Central memory CD8-positive, alpha-beta T cell (primary cell): ENCODE measurements at places on chromosomes 5 and 9.

DNA sequence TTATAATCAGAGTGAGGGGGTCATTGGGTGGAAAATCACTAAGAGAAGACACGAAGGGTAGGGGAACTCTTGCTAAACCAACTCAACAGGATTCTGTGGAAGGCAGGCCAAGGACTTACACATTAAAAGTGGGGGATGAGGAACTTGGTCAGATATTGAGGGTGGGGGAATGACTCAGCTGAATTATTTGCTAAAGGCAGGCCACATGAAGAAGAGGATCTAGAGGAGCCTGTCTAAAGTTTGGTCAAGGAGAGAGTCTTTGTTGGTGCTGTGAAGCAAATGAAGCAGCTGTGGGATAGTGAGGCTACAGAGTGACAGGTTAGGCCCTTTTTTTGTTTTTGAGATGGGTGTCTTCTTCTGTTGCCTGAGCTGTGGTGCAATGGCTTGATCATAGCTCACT, 63.9 kb upstream of the SPRY4 start:
- no peak for DNase-seq

GRCh38 chr5:44875661-44876605, 67.2 kb downstream of the MRPS30 start:
- no peak for DNase-seq

DNA sequence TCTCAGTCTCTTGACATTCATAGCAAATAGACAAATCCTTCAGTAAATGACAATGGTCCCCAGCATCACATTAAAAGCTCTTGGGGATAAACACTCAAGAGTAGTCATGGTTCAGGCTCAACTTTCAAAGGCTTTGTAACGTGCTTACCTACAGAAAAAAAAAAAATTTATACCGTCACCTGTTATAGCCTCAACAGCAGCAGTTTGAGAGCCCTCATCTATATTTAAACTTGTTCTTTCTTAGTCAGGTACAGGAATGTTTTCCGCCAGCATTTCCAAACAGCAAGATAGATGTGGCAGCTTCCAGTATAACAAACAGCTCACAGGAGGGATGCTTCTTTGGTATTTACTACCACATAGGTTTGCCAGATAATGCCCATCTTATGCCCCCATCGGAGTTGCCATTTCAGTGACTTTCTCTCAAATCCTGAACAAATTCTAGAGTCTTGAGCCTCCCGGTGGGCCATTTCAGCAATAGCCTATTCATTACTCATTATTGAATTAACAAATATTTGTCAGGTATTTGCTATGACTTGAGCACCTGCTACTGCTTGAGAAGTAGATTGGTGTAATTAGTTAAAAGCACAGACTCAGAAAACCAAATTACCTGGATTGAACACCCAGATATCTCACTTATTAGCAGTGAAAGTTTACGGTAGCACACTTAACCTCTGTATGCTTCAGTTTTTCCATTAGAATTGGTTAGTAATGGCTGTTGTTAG, 470.0 kb downstream of the EBF1 start:
- DNase-seq = no peak

DNA sequence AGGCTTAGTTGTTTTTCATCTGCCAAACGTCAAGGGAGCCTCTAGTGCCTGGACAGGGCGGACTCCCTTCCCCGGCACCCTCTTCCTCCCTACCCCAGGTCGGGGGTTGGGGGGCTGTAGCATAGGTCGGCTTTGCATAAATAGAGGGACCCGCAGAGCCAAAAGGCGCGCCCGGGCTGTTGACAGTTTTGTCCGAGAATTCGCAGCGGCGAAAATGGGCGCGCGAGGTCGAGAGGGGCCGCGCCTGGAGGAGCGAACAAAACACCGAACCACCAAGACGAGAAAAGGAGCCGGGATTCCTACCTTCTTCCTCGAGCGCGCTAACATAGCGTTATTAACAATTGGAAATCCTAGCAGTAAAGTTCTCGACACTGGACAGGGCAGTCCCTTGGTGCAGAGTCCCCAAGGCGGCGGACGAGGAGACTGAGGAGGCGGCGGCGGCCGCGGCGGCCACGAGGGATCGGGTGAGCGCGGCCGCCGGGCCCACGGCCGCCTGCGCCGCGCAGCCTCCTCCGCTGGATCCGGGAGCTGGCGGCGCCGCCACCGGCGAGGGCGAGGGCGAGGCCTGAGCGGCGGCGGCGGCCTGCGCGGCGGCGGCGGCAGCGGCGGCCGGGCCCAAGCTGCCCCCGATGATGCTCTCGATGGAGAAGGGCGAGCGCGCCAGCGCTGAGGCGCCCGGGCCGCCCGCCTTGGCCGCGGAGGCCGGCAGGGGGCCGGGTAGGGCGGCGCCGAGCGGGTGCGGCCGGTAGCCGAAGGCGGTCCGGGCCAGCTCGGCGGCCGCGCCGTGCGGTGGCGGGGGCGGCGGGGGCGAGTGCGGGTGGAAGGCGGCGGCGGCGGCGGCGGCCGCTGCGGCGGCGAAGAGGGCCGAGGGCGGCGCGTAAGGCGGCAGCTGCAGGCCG, 1.7 kb downstream of the FOXD1 start:
- DNase-seq = no peak

- no peak for DNase-seq
These were observed 9.6 kb downstream of the LHX6 start for GRCh38 chr9:122218935-122219855.

DNA sequence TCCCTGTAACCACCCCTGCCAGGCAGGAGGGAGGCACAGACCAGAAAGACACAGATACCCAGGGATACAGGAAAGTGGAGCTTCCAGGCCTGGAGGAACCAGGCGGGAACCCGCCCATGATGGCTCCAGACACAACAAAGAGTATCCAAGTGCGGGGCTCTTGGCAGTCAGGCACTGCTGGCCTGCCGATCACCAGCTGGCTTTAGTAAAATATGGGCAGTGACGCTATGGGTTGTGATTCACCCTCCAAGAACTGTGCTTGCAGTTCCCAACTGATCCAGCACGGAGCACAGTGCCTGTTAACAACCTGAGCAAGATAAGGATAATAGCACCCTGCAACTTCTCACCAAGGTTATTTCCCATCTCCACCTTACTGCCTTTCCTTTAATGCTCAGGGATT, 463.3 kb downstream of the IRX1 start:
- DNase-seq = no peak

GRCh38 chr9:5899292-5899691, 8.6 kb downstream of the MLANA start:
- no peak for DNase-seq

- no peak for DNase-seq
These were observed 293.6 kb downstream of the ACTL7B start for GRCh38 chr9:108562176-108562575.

DNA sequence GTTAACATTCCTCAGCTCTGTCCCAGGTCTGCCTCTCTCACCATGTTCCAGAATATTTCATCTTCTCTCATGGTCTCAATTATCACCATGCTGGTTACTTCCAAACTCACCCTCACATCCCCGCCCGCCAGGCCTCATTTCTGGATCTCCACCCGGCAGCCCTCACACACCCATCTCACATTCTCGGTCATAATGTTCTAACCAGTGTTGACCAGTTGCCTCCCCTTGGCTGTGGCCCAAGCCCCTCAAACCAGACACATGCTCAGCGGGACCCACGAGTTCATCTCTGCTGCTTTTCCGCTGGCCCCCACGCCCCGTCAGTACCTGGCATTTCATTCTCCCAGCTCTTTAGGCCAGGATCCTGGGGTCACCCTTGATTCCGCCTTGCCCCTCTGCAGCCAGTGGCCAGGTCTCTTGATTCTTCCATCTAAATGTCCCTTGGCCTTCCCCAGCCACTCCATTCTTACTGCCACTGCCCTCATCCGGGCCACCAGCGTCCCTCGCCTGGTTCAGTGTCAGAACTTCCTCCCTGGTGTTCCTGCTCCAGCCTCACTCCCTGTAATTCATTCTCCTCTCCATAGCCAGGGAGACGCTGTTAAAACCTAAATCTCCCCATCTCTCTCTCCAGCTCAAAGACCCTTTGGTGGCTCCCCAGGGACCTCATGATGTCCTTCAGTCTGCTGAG, 141.7 kb downstream of the MVB12B start:
- DNase-seq = no peak

GRCh38 chr9:72371151-72371550, 6.1 kb upstream of the ZFAND5 start:
- DNase-seq = no peak

DNA sequence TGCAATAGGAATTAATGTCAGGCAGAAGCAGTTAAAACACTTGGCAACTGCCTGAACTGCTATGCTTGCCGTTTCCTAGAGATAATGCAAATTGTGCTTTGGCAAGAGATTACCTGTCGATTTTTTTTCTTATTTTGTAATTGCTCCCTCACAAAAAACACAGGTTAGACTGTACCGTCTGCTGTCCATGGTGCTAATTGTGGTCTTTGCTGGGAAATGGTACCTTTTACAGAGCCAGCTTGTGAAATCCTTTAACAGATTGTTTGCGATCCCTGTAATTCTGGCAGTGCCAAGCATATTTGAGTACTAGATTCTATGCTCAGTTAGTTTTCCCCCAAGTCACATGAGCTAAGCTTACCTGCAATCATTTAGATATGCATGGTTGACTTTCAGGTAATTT, 2125.8 kb upstream of the WWC1 start:
- DNase-seq = no peak

GRCh38 chr5:8520917-8521316, 652.0 kb downstream of the MTRR start:
- DNase-seq = no peak

- no peak for DNase-seq
These were observed 172.7 kb downstream of the ROR2 start for GRCh38 chr9:91777292-91777830.

GRCh38 chr5:175710326-175710725, 52.5 kb downstream of the HRH2 start:
- no peak for DNase-seq

DNA sequence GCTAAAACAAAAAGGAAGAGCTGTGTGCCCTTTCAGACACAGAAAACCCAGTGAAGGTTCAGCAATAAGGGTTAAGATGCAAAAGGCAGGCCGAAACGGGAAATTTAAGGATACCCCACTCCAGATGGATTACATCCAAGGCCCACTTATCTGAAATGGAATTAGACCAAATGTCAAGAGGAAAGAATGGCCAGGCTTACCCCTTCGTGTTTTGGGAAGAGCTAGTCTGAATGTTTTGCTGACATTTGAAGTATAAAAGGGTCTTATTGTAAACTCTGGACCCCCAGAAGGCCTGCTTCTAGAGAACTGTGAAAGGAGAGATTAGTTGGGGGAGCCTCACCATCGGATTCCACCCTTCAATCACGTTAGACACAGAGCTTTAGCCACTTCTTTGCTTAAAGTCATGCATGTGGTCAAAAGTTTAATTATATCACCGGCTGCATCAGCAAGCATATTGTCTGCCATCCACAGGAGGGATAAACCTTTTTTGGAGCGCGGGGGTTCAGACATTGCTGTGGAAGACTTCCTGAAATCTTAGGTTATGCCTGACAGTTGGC, 93.3 kb downstream of the EFNA5 start:
- DNase-seq = no peak

GRCh38 chr9:124266139-124266825, 8.5 kb downstream of the NEK6 start:
- DNase-seq = no peak

- DNase-seq = no peak
These were observed 26.7 kb upstream of the ALDH1A1 start for GRCh38 chr9:72979405-72980100.

DNA sequence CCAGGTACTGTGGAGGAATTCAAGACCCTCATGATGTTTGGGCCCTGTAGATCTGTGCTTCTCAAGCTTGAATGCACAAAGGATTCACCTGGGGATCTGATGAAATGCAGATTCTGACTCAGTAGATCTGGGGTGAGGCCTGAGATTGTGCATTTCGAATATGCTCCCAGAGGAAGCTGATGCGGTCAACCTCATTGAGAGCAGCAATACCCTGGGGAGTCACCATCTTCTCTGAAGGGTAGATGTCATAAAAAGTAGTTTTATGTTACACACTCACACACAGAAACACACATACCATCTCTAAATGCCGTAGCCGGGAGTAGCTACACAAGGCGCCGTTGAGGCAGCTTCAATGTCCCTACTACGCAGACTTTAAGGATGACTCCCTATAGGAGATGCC, 55.8 kb upstream of the CPEB4 start:
- no peak for DNase-seq

GRCh38 chr5:65506961-65507360, 25.2 kb upstream of the ADAMTS6 start:
- no peak for DNase-seq

- no peak for DNase-seq
These were observed 1.4 kb upstream of the PSIP1 start for GRCh38 chr9:15512204-15512603.

DNA sequence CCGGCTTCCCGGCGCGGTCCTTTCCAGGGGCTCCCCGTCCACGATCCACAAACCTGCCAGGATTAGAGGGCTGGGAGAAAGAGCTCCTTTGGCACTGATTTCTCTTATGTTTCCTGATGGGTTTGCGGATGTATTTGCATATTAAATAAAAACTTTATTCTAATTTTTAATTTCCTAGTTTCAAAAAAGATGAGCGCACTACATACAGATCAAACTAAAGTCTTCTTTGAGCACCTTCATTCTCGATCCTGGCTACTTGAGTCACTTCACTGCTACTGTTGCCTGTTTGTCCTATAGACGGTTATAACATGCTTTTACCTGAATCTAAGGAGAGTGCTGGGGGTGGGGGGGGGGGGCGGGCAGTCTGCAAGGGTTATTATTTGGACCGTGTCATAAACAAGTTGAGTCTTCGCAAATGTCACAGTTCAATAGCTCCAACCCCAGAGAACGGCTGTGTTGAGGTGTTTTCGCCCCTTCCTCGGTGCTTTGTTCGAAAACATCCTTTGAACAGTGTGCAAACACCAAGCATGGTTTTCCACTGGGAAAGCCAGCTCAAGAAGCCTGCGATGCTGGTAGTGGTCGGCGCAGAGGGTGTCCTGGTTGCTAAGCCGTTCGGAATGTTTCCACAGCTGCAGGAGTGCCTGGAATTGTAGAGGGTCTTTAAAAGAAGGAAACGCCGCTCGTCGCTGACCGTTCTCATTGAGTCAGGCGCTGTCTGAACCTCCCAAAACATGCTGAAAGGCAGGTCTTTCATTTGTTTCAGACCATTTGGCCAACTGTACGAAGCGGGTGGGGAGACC, 1.1 kb upstream of the STK10 start:
- no peak for DNase-seq

GRCh38 chr9:4084435-4084818, 215.4 kb downstream of the GLIS3 start:
- DNase-seq = no peak

GRCh38 chr9:120385606-120386389, 194.2 kb downstream of the CDK5RAP2 start:
- no peak for DNase-seq

GRCh38 chr5:77300451-77300850, 90.0 kb downstream of the PDE8B start:
- no peak for DNase-seq

DNA sequence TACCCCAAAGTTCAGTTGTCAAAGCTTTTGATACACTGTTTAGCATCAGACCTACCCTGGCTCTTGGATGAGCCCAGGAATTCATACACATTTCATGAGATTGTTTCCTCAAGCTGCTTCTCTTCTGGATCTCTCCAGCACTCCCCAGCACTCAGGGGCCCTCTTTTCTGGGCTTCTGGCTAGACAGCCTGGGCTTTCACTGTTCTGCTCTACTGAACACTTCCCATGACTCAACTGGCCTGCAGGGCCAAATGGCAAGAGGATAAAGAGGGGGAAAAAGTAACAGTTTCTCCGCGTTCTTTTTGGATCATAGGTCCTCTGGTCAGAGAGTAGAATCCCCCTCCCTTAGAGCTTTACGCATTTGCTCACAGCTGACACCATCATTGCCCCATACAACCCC, 20.9 kb upstream of the LURAP1L start:
- no peak for DNase-seq

GRCh38 chr5:154467655-154468354, 10.2 kb downstream of the HAND1 start:
- DNase-seq = peak; percentile 49

GRCh38 chr5:56674441-56674840, 140.9 kb upstream of the MAP3K1 start:
- DNase-seq = no peak
